Neuronal stem cell (in vitro differentiated cells): ENCODE measurements at places on chromosomes 4 and X.

GRCh38 chr4:67019686-67020437 lies 525.4 kb downstream of the CENPC start:
- H3K4me3 ChIP-seq = no peak overlapping the region
- H3K27ac ChIP-seq = no peak overlapping the region
- no peaks in the 10 kb centered on the region for H3K36me3 ChIP-seq
- H3K4me1 ChIP-seq = no peaks in the 10 kb centered on the region
- H3K27me3 ChIP-seq = no peaks in the 10 kb centered on the region

GRCh38 chr4:28443801-28444412 lies 1583.3 kb downstream of the STIM2 start:
- no peaks in the 10 kb centered on the region for H3K4me1 ChIP-seq
- no peak overlapping the region for H3K4me3 ChIP-seq
- DNase-seq = no peak
- H3K36me3 ChIP-seq = no peaks in the 10 kb centered on the region
- H3K27ac ChIP-seq = no peak overlapping the region
- H3K27me3 ChIP-seq = no peaks in the 10 kb centered on the region

GRCh38 chr4:7770224-7771050 lies 169.2 kb downstream of the AFAP1 start:
- no peak overlapping the region for H3K27ac ChIP-seq
- peaks cover 35% of the 10 kb centered on the region for H3K36me3 ChIP-seq
- DNase-seq = peak; percentile 18
- H3K4me1 ChIP-seq = peaks cover 21% of the 10 kb centered on the region
- H3K4me3 ChIP-seq = no peak overlapping the region
- no peaks in the 10 kb centered on the region for H3K27me3 ChIP-seq

GRCh38 chr4:15353207-15353606 lies 74.6 kb upstream of the C1QTNF7 start:
- no peaks in the 10 kb centered on the region for H3K4me1 ChIP-seq
- no peak for DNase-seq
- H3K27me3 ChIP-seq = no peaks in the 10 kb centered on the region
- no peak overlapping the region for H3K4me3 ChIP-seq
- H3K36me3 ChIP-seq = no peaks in the 10 kb centered on the region
- H3K27ac ChIP-seq = no peak overlapping the region

DNA sequence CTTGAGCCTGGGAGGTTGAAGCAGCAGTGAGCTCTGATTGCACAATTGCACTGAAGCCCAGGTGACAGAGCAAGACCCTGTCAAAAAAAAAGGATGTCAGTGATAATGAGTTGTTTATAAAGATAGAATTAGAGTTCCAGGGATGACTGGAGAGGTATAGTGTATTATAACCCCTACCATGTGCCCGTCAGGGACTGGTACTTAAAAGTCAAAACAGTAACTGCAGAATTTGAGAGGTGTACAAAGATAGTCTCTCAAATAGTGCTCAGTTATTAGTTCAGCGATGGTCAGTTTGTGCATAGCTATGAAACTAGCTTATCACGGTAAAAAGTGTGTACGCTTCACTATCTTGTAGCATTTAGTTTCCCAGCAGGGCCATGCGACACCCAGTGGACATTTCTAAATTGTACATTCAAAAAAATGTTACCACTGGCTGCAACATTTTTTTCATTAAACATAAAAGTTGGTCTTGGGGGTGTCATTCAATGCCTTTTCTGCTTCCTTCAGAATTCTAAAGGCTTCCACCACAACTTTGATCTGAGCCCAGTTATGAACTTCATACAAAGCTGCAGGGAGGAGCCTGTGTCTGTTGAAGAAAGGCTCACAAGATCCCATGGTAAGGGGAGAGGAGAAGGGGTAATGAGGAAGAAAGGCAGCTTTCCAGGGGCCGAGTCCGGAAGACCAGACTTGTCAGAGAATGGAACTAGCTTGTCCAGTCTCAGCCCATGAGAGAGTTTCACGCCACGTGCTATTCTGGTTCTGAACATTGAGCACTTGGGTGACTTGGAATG lies 9.2 kb upstream of the GYG2 start:
- H3K27ac ChIP-seq = no peak overlapping the region
- no peaks in the 10 kb centered on the region for H3K36me3 ChIP-seq
- H3K27me3 ChIP-seq = no peaks in the 10 kb centered on the region
- no peak overlapping the region for H3K4me3 ChIP-seq
- DNase-seq = no peak

DNA sequence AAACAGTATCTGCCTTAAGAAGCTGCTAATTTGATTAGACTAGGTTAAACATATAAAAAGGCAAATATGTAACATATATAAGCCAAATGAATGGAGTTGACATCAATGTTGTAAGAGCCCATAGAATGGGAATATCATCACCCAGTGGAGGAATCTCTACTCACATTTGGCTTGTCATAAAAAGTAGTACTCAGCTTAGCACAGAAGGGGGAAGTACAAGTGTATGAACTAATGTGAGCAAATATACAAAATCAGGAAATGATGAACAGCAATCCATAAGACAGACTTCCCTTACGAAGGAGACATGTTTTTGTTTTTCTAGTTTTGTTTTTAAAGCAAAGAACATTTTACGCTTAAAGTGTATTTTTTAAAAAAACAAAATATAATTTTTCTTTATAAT lies 74.9 kb downstream of the MAB21L2 start:
- no peaks in the 10 kb centered on the region for H3K27me3 ChIP-seq
- H3K27ac ChIP-seq = no peak overlapping the region
- H3K36me3 ChIP-seq = no peaks in the 10 kb centered on the region
- DNase-seq = no peak
- H3K4me3 ChIP-seq = no peak overlapping the region
- no peaks in the 10 kb centered on the region for H3K4me1 ChIP-seq

GRCh38 chr4:113602646-113603228 lies 158.8 kb downstream of the CAMK2D start:
- H3K36me3 ChIP-seq = no peaks in the 10 kb centered on the region
- H3K4me1 ChIP-seq = no peaks in the 10 kb centered on the region
- DNase-seq = no peak
- H3K27ac ChIP-seq = no peak overlapping the region
- no peak overlapping the region for H3K4me3 ChIP-seq

DNA sequence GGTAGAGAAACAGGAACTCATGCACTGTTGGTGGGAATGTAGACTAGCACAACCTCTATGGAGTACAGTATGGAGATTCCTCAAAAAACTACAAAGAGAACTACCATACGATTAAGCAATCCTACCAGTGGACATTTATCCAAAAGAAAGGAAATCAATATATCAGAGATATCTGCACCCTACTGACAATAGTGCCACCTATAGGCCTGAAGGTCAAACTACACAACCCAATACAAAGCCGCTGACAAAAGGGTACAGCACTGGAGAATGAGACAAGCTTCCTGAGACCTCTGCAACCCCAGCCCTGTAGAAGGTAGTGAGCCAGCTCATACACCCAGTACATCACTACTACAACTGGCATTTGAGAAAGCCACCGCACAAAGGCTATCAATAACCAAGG lies 67.1 kb downstream of the CBR4 start:
- no peaks in the 10 kb centered on the region for H3K4me1 ChIP-seq
- H3K4me3 ChIP-seq = no peak overlapping the region
- no peak for DNase-seq
- H3K27me3 ChIP-seq = no peaks in the 10 kb centered on the region
- H3K27ac ChIP-seq = no peak overlapping the region

DNA sequence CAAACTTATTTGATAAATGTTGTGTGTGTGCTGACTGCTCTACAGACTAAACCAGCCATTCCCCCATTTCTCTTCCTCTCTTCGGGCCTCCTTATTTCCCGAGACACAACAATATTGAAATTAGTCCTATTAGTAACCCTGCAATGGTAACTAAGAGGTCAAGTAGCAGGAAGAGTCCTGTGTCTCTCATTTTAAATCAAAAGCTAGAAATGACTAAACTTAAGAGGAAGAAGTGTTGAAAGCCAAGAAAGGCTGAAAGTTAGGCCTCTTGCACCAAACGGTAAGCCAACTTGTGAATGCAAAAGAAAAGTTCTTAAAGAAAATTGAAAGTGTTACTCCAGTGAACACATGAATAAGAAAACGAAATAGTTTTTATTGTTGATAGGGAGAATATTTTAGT lies 357.8 kb upstream of the SLC7A11 start:
- no peaks in the 10 kb centered on the region for H3K36me3 ChIP-seq
- H3K4me1 ChIP-seq = no peaks in the 10 kb centered on the region
- no peak overlapping the region for H3K27ac ChIP-seq
- DNase-seq = no peak
- no peak overlapping the region for H3K4me3 ChIP-seq
- no peaks in the 10 kb centered on the region for H3K27me3 ChIP-seq

- no peaks in the 10 kb centered on the region for H3K4me1 ChIP-seq
- H3K4me3 ChIP-seq = no peak overlapping the region
- DNase-seq = no peak
- no peak overlapping the region for H3K27ac ChIP-seq
- H3K27me3 ChIP-seq = peaks cover 3% of the 10 kb centered on the region
These were observed 58.8 kb downstream of the FRMPD4 start for GRCh38 chrX:12197030-12197429.

DNA sequence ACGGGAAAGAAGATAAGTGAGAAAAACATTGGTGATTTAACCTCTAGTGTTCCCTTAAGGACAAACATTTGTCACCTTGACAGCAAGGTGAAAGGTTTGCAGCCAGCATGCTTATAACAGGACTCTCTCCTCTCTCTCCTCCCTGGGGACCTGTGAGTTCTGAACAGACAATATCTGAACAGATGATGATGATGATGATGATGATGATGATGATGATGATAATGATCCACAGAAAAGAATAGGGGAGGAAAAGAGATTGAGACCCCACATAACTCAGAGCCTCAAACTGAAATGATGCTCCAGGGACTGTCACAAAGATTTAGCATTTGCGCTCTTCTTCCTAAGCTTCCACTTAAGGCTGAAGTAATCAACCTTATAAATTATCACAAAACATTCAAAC lies 103.9 kb downstream of the SLC10A7 start:
- H3K36me3 ChIP-seq = no peaks in the 10 kb centered on the region
- H3K27me3 ChIP-seq = no peaks in the 10 kb centered on the region
- DNase-seq = no peak
- no peak overlapping the region for H3K4me3 ChIP-seq

DNA sequence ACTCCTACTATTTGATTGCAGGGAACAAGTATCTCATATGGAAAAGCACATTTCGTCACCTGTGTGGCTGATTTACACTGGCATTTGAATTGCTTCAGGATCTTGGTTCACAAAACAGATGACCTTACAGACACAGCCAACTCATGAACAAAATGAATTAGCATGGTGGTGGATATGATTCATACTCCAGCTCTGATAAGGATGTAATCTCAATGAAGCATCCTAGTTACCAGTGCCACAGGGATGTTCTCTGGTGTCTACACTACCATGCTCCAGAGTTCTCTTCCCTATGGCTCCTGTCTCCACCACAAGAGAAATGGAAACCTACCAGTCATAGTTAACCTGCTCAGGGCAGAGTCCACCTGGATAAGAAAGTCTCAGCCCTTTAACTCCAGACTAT lies 40.7 kb downstream of the TEC start:
- H3K27ac ChIP-seq = no peak overlapping the region
- DNase-seq = no peak
- no peak overlapping the region for H3K4me3 ChIP-seq
- H3K27me3 ChIP-seq = no peaks in the 10 kb centered on the region

DNA sequence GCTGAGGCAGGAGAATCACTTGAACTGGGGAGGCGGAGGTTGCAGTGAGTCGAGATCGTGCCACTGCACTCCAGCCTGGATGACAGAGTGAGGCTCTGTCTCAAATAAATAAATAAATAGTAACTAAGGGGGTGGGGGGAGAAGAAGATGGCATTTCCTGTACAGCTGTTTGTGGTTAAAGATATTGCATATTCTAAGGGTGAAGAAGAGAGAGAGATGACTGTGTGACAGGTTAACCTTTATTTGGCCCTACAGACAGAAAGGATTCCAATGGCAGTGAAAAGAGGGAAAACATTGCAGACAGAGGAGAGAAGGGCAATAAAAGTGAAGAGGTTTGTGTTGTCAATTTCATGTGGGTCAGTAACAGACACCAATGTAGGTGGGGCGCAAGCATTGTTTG lies 9.4 kb downstream of the TASL start:
- no peak overlapping the region for H3K27ac ChIP-seq
- no peaks in the 10 kb centered on the region for H3K36me3 ChIP-seq
- no peaks in the 10 kb centered on the region for H3K27me3 ChIP-seq
- no peak overlapping the region for H3K4me3 ChIP-seq

DNA sequence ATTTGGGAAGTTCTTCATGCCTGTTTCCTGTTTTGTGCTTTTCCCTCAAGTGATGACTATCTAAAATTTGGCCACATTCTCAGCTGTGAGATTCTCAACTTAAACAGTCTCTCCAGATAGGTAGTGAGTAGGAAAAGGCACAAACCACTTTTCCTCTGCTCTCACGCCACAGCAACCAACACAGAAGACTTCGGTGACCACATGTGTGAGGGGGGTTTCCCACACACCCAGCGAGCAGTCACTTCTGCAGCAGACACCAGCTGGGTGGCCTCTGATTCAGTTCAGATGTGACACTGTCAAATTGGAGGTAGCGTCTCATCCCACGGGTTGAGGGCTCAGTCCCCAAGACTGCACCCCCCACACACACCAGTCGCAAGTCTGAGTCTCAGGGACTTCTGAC lies 25.1 kb upstream of the CLDN34 start:
- H3K27ac ChIP-seq = no peak overlapping the region
- H3K27me3 ChIP-seq = no peaks in the 10 kb centered on the region
- H3K4me3 ChIP-seq = no peak overlapping the region
- peaks cover 92% of the 10 kb centered on the region for H3K36me3 ChIP-seq
- no peak for DNase-seq

DNA sequence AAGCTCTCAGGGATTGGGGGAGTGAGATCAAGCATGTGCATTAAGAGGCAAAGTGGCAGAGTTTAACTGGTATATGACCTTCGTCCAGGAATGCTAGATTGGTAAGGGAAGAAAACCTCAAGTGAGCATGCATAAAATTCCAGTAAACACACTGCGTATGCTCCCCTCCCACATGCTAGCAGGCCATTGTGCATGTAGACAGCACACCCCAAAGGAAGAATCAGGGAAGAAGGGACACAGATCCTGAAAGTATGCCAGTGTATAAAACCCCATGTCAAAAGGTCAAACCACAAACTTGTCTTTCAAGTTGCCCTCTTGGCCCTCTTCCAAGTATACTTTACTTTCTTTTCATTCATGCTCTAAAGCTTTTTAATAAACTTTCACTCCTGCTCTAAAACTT lies 405.2 kb upstream of the CNKSR2 start:
- peaks cover 2% of the 10 kb centered on the region for H3K4me1 ChIP-seq
- no peak overlapping the region for H3K27ac ChIP-seq
- no peak overlapping the region for H3K4me3 ChIP-seq

GRCh38 chr4:174373821-174374220 lies 90.1 kb downstream of the CEP44 start:
- H3K4me3 ChIP-seq = no peak overlapping the region
- H3K36me3 ChIP-seq = no peaks in the 10 kb centered on the region
- DNase-seq = no peak
- H3K27ac ChIP-seq = no peak overlapping the region
